ENCODE measurements at places on chromosomes 3 and 15.

GRCh38 chr3:72158639-72159326, 373.8 kb upstream of the PROK2 start:
- DNase-seq, result no peak

DNA sequence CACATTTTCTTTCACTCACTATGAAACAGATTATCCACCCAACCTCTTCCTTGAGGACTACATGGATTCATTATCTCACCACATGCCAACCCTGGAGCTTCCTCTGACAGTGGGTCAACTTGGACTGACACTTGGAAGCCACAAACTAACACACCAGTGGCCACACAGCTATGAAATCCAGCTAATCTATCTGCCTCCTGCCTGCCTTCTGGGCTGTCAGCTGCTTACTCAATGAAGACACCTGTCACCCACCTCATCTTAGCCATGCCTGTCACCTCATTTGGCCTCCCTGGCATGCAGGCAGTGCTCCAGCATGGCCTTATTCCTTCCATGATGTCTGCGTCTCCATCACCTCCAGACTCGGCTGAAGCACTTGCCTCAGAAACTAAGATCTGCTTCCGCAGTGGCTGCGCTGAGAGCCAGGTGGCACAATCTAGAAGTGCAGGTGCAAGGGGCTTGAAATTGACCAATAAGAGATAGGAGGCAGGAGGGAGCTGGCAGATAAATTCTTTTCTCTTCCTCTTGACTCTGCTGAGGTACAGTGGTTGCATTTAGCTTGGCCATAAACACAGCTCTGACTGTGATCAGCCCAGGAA, 105.2 kb upstream of the RNF7 start:
- no peak for DNase-seq

DNA sequence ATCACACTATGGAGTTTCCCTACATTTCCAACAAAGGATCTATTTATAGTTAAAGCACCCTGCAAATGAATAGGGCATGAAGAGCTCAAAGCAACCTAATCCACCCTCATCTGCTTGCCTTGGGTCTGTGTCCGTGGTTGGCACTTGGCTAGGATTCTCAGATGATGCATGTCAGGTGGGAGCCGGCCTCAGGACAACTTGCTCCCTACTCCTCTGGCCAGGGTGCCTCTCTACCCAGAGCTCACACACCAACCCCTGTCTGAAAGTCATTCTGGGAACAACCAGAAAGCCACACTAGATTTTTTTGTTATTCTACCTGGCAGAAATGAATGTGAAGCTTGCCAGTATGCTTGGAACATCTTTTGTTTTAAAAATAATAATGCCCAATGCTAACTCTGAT, 13.2 kb downstream of the ARHGEF3 start:
- DNase-seq, result no peak

DNA sequence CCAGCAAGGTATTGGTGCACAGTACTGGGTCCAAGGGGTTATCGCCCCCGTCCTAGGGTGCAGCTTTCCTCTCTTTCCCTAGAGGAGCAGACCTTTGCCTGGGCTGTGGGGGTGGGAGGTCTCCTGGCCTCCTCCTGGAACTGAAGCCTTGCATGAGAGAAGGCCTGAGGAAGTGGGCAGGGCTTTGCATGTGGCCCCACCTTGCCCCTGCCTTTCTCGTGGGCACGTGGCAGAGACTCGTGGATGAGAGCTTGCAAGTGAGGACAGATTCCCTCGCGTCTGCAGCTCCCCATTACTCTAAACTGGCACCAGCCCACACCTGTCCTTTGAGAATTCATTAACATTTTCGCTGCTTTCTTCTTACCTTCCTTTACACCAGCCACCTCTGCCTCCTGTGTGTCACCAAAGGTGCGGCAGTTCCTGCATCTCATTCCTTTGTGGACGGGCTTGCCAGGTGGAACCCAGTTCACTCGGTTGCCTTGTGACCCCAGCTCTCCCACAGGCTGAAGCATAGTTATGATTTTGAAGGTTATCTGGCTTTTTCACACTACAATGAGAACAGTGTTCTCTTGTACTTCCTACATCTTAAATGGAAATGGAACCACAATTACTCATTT, 40.9 kb upstream of the NR2C2 start:
- no peak for DNase-seq

DNA sequence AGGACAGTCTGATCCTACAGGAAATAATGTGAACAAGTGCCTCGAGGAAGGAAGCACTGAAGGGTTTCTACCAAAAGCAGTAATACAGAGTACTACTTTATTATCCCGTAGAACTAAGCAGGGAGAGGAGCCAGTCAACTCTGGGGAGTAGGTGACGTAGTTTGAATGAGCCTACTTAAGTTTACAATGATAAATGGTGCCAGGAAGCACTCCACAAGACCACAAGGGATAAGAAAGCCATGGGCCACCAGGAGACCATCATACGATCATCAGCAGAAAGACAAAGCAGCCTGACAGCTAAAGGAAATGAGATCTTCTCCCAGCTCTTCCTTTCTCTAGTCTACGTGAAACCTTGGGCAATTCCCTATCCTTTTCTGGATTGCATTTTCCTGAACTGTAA, 27.3 kb downstream of the SST start:
- no peak for DNase-seq

DNA sequence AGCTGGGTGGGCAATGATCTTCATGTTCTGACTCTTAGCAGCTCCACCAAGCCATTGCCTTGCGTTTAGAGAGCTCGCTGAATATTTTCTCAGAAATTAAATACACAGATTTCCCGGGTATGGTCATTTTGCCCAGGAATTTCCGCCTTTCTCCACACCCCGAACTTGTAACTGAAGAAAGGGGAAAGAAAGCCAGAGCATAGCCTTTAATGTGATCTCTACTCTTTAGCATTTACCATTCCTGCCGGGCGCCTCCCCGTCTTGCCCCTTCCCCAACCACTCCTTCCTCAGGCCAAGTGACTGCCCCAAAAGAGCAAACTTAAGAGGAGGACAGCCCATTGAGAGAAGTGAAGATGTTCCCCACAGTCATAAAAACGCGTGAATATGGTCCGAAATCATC, 53.1 kb downstream of the LMCD1 start:
- DNase-seq, result no peak

Measured in inflammatory macrophage treated with lipopolysaccharide for 4 hours (primary cell).